ENCODE measurements at places on chromosomes 11 and 22.
A peak's percentile ranks its signal among the peaks of the same experiment; 100 is the strongest.

DNA sequence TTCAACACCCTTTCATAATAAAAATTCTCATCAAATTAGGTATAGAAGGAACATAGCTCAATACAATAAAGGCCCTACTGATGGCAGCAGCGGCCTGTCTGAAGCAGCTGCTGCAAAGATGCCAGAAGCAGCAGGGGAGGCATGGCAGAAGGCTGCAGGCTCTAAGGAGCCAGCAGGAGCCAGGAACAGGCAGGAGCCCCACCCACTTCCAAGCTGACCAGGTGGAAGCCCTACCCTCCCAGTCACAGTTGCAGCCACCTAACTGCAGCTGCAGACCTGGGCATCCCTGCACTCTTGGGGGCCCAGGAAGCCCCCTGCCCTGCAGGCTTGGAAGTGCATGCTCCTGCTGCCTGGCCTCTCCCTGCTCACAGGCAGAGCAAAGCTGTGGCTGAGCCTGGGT lies 18.2 kb upstream of the OR6A2 start:
- no peak for DNase-seq

DNA sequence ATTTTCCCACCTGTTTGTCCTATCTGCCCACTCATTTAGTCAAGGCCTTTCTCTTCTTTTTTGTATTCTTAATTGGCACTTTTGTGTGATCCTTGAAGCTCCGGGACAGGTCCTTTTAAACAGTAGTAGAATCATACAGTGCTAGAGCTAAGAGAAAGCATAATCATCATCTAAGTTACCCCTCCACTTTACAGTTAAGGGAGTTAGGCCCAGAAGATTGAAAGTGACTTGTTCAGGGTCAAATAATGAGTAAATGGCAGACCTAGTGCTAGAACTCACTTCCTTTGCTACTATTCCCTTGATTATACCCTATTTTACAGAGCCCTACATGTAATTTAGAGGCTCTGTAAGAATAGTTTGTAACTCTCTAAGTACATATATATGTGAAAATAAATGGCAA lies 2.5 kb downstream of the USP47 start:
- DNase-seq: no peak

DNA sequence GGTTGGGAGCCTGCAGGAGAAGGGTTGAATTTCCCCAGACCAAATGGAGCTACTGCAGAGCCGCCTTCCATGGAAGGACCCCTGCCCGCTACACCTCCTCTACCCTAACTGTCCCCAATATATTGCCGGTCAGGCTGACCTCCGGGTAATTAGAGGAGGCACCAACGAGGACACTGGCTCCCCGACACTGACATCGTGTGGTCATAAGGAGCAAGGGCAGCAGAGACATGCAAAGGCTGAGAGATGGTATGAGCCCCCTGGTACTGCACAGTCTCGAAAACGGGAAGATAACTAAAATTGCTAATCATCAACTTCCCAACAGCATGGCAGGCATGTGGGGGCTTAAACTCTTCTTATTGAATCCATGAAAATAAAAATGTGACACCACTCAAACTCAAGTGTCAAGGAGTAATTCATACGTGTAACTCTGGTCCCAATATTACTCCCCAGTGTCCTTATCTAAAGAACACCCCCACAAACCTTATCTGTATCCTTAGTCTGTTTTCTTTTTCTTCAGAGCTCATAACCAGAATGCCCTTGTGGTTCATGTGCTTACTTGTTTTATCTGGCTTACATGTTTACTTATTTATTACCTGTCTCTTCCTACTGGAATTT lies 4.4 kb downstream of the CAVIN3 start:
- DNase-seq: peak; percentile 30

DNA sequence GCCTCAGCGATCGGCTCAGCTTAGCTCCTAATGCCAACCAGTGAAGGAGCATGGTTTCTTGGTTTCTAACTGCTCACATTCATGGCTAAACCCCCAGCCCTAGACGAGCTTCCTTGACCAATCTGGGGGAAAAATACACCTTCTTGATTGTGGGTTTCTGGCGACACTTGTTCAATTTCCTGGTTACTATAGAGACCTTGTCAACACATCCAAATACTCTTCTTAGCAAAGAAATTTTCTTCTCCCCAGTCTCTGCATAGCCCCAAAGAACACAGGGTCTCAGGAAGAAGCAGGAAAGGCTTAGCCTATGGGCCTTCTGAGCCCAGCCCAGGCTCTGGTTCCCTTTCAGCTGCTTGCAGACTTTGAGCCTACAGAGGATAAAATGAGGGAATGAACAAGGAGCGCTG lies 88.5 kb upstream of the SYT13 start:
- DNase-seq: no peak

- no peak for DNase-seq
Measured at GRCh38 chr11:13333456-13333957, 55.9 kb downstream of the BMAL1 start.

DNA sequence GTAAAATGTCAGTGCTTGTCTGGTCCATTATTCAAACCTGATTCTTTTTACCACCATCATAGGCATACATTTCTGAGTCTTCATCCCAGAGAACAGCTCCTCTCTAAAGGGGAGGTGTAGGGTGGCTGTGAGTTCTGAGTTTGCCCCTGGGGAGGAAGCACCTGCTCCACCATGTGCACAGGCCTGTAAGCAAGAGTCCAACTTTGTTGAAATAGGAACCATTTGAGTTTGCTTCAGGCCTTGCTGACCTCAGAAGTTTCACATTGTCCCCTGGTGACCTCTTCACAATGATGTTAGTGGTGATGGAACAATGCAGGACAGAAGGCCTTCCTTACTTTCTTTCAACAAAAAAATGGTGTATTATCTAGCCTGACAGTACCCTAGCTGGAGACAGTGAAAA lies 54.6 kb upstream of the TOP3B start:
- no peak for DNase-seq

GRCh38 chr11:23539556-23539955 lies 679.3 kb upstream of the CCDC179 start:
- no peak for DNase-seq

GRCh38 chr11:116473790-116474346 lies 298.9 kb downstream of the BUD13 start:
- DNase-seq: no peak

DNA sequence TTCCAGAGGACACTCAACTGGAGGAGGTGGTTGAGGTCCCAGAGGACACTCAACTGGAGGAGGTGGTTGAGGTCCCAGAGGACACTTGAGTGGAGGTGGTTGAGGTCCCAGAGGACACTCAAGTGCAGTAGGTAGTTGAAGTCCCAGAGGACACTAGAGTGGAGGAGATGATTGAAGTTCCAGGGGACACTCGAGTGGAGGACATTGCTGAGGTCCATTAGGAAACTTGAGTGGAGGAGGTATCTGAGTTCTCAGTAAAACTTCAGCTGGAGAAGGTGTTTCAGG lies 39.7 kb downstream of the ZNF195 start:
- DNase-seq: no peak

DNA sequence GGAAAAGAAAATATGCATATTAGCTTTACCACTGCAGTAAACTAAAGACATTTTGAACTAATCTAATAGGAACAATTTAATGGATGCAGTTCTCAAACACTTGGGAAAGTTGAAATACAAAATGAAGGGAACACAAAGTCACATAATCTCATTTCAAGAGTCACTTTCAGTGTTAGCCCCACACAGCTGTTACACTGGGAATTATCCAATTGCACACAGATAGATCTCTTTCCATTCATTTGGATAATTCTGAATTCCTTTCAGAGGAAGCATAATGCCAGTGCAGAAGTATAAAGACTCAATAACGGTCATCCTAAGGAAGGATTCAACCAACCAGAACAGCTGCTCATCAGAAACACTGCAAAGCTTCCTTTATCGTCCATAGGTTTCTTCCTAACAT lies 173.3 kb downstream of the GRIA4 start:
- DNase-seq: no peak

- peak; percentile 66 for DNase-seq
Measured at GRCh38 chr11:31810779-31811647, at the start of gene PAX6. PAX6 (minus strand) TSS chr11:31811322; CDS start chr11:31806411, 4,911 bp downstream.

DNA sequence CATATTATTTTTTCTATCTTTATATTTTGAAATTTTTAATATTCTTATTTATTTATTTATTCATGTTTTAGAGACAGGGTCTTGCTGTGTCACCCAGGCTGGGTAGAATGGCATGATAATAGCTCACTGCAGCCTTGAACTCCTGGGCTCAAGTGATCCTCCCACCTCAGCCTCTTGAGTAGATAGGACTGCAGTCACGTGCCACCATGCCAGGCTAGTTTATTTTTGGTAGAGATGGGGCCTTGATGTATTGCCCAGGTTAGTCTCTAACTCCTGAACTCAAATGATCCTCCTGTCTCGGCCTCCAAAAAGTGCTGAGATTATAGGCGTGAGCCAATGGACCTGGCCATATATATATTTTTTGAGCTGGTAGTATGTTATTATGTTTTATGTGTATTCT lies 2.4 kb upstream of the SPDYC start:
- no peak for DNase-seq

GRCh38 chr11:64989416-64989815 lies 7.4 kb downstream of the BATF2 start:
- no peak for DNase-seq

DNA sequence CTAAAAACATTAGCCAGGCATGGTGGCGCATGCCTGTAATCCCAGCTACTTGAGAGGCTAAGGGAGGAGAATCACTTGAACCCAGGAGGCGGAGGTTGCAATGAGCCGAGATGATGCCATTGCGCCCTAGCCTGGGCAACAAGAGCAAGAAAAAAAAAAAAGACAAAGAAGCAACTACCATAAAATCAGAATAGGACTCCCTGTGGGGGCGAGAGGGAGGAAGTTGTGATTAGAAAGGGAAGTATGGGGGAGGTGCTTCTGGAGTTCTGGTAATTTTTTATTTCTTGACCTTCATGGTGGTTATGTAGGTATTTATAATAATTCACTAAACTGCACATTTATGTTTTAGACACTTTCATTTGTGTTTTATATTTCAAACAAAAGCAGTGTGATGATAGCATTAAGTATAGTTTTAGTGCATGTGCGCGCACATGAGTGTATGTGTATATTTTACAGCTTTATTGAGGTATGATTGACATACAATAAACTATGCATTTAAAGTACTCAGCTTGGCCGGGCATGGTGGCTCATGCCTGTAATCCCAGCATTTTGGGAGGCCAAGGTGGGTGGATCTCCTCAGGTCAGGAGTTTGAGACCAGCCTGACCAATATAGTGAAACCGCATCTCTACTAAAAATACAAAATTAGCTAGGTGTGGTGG lies 43.5 kb downstream of the SIK2 start:
- DNase-seq: no peak

- DNase-seq: no peak
Measured at GRCh38 chr11:16854979-16855378, 116.5 kb downstream of the C11orf58 start.

GRCh38 chr11:133258751-133259150 lies 273.6 kb downstream of the OPCML start:
- no peak for DNase-seq

GRCh38 chr22:30208631-30209603 lies 37.6 kb downstream of the LIF start:
- no peak for DNase-seq

DNA sequence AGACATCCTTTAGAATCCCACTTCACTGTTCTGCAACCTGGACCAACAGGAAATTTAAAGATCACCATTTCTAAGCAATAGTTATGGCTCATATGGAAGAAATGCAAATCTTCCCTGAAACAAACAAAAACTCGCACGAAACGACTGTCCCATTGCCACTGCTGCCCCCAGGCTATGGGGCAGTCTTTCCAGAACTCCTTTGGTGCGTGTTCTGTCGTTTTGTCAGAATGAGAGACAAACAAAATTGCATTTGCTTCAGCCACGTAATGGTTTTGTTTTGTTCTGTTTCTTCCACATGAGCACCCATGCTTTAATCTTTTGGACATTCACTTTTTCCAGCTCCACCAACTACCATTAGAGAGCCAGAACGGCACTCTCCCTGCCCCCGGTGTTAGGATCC lies 10.8 kb upstream of the FBLN1 start:
- no peak for DNase-seq

DNA sequence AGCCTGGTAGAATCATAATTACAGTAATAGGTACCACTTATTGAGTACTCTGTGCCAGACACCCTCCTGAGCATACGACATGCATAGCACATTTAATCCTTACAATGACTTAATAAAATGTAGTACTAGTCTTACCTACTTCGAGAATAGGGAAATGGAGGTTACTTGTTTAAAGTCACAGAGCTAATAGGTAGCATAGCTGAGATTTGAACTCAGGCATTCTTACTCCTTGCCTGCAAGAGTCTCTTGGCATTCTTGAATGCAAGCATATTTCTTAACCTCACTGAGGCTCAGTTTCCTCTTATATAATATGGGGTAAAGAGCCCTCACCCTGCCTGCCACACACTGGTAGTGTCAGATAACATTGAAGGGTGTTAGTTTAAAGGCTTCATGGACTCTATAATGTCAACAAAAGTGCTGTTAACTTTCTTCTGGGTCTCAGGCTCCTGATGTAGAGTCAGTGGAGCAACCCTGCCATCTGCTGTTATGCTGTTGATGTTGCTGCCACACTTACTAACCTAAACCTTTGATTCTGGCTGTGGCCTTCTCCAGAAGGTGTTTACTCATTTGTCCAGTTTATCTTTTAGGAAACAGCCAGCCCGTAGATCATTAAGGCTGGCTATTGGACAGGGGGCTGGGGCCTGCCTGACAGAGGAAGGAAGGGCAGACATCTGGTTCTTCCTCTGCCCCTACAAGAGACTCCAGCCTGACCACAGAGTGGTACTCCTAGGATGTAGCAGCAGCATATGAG lies 18.9 kb downstream of the LIMK2 start:
- no peak for DNase-seq

DNA sequence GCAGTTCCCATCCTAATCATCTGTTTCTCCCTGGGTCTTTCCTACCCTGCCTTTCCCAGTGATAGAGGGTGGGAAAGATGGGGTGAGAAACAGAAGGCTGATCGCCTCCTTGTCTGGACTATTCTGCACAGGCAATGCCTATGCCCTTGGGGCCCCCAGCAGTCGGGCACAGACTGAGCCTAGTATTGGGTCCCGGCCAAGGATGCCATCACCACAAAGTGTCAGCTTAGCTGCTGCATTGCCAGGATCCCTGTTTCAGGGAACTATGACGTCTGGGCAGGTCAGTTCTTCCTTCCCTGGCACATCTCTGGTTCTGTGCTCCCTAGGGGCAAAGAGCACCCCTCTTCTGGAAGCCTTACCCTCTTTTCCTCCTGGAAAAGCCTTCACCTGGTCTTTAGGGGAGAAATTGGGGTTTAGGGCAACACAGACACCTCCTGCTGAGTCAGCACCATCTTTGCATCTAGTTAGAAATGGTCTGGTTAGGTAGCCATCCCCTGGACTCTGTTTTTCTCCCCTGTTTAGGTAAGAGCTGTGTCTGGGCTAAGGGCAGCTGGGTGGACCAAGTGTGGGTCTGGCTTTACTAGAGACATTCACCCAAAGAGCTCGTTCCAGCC lies 2.1 kb downstream of the ADAMTS8 start:
- DNase-seq: no peak

- no peak for DNase-seq
Measured at GRCh38 chr11:76758311-76758710, 24.8 kb upstream of the TSKU start.

Measured in activated naive CD8-positive, alpha-beta T cell treated with anti-CD3 and anti-CD28 coated beads for 36 hours (primary cell).